Stimulated activated CD4-positive, alpha-beta T cell treated with anti-CD3 and anti-CD28 coated beads, TNF-alpha, amount 100 ng/mL, for 48 hours (primary cell): ENCODE measurements at places on chromosomes 3 and 15.
A peak's percentile ranks its signal among the peaks of the same experiment; 100 is the strongest.

- no peak for DNase-seq
Observed at GRCh38 chr15:49888734-49889133, 230.3 kb downstream of the ATP8B4 start.

DNA sequence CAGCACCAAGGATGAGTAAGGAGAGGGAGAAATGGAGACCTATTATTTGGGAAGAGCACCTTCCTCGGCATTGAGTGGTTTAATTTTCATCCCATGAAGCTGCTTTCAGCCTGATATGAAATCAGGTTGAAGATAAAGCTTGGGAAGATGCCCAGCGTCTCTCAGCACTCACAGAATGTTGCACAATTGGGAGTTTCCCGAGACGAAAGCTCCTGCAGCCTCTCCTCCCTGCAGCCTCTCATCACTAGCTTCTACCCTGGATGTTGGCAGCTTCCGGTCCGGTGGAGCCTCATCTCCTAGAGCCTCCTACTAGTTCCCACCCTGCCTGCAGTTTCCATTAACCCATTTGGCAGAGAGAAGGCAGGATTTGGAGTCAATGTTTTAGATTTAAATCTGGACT lies 40.3 kb downstream of the EDEM1 start:
- DNase-seq: no peak

- DNase-seq: no peak
Observed at GRCh38 chr3:11005686-11006256, 13.2 kb downstream of the SLC6A1 start.

- DNase-seq: no peak
Observed at GRCh38 chr3:139540651-139541531, 1.3 kb upstream of the RBP1 start.

GRCh38 chr3:113659101-113659541 lies 37.3 kb downstream of the USF3 start:
- no peak for DNase-seq

GRCh38 chr3:190558796-190559195 lies 44.9 kb downstream of the IL1RAP start:
- no peak for DNase-seq

DNA sequence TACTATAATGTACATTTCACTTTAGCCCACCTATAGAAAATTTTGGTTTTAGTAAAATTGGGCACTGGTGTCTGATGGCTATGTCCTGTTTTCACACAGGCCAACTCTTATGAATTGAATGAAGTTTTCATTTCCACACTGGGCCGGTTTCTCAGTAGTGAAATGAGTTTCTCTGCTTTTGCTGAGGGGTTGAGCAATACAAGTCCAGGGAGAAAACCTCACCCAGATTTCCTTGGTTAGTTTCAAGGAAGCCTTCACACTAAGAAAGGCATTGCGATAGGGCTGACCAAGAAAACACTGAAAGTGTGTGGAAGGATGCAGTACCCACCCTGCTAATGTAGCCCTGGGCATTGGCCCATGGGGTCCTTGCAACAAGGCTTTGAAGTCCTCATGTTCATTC lies 331.5 kb upstream of the CFAP20DC start:
- no peak for DNase-seq

DNA sequence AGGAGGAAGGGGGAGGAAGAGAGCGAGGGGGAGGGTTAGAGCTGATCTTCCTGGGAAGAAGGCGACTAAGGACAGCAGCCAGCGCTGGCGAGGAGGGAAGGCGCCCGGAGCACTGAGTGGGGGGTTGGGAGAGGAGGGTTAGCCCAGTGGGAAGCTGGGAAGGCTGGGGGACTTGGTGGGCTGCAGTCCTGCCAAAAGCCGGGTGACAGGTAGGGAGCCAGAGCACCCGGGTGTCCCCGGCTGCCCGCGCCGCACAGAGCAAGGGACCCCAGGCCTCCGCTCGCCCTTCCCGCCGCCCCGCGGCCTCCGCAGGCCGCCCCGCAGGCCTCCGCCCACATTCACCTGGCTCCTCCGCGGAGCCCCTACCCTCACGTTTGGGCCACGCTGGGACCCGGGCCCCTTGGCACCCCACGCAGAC lies 448 bp downstream of the SLC12A8 start:
- DNase-seq: no peak

DNA sequence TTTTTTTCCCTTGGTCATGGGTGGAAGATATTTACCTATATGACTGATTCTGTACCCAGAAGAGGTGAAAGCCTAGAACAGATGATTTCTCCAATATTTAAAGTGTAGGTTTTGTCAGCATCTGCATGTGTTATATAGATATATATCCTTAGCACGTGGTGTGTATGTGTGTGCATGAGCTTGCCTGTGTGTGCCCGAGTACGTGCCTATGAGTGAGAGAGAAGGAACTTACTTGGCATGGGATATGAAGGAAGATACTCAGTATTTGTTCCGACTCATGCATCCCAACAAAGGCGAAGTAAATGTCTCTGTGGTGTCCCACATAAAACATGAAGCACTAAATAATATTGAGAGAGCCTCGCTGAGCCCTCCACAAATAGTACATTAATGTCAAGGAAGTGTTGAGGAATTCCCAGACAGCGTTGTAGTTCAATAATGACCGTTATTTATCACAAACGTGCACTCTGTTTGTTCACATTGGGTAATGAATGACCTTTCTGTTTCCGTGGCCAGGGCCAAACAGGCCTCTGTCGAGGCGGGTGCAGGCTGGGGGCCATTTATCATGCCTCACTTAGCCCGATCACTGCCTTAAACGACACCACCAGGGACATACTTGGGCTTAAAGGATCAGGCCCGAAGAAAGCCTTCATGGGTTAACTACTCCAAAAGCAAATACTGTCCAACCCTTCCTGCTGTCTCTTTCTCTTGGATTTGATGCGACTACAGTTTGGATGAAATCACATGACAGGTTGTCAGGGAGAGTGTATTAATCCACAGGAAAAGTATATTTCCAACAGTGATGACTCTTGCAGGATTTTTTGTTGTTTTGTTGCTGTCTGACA lies 267.7 kb downstream of the PTPRG start:
- DNase-seq: no peak

DNA sequence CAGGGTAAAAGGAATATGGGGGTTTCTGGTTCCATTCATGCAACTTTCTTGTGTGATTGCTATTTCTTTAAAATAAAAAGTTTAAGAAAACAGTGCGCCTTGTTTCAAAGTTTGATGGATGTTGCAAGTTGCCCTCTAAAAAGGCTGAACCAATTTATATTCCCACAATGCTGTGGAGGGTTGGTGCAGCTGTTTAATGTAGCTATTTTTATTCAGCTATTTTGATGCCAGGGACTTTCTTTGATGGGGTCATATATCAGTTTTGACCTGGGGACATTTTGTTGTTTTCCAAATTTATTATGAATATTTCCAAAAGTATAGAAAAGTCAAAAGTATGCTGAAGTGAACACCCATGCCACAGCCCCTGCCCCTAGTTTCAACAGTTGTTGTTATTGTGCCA lies 20.5 kb downstream of the EPHB1 start:
- no peak for DNase-seq

DNA sequence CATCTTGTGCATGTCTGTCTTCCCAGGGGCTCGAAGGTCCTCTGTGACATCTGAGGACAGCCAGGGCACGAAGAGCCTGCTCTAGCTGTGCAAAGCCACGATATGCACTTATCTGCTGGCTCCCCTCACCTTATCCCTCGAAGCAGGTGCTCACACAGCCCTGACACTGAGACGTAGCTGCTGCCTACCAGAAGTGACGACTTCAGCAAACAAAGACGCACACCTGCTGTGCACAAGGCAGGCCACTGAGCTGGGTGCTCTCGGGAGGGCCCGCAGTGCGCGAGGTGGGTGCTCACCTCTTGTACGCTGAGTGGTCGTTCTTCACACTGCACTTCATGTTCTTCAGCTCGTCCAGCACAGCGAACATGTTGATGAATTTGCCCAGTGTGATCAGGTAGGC lies 37.3 kb downstream of the CYFIP1 start:
- DNase-seq: no peak

DNA sequence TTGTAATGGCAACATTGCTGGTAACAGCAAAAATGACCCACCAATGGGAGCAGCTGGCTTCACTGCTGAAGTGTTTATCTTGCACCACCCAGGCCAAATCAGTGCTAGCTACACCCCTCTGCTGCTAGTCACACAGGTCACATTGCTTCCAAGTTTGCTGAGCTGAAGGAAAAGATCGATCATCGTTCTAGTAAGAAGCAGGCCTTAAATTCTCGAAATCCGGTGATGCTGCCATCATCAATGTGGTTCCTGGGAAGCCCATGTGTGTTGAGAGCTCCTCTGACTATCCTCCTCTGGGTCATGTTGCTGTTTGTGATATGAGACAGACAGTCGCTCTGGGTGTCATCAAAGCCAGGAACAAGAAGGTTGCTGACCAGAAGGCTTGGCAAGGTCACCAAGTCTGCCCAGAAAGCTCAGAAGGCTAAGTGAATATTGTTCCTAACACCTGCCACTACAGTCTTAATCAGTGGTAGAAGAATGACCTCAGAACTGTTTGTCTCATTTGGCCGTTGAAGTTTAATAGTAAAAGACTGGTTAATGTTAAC lies 21.2 kb downstream of the TM4SF4 start:
- no peak for DNase-seq

GRCh38 chr3:174440253-174440701 lies 418.9 kb upstream of the NAALADL2 start:
- no peak for DNase-seq

GRCh38 chr15:53739651-53740050 lies 19.8 kb downstream of the WDR72 start:
- DNase-seq: no peak

DNA sequence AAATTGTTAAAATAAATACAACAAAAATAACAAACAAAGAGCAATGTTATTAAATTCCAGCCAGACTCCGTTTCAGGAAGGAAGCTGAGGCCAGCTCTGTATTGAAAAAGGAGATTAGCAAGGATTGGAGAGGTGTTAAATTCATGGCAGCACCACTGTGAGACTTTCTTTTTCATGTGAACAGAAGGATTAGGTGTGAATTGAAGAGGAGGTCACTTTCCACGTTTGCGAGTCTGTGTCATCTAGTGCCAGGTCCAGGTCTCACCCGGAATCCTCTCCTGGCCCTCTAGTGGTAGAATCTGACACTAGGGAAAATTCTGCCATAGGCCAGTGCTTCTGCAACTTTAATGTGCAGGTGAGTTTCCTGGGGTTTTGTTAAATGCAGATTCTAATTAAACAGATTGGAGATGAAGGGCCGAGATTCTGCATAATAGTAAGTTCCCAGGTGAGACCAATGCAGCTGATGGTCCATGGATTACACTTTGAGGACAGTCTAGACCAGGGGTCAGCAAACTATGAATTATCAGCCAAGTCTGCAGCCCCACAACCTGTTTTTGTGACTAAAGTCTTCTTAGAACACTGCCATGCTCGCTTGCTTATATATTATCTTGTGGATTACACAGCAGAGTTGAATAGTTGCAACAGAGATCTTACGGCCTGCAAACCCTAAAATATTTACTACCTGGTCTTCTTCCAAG lies 9.2 kb upstream of the SLC6A1 start:
- peak; percentile 9 for DNase-seq

DNA sequence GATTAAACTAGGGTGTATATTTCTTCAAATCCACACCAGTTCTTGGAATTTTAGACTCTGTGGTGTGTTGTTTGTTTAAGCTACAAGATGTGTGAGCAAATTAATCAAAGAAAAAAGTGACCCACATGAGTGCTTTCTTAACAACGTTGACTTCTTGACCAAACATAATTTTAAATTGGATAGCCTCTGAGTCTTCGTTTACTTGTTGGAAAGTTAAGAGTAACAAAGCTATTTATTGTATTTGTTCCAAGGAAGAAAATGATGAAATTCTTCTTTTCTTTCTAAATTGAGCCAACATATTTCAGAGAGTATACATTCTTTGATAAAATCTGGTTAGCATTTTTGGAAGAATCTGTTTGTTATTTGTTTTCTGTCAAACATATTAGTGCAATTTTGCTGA lies 99.9 kb upstream of the IGSF10 start:
- no peak for DNase-seq

- no peak for DNase-seq
Observed at GRCh38 chr3:134229038-134229437, 21.6 kb downstream of the RYK start.

DNA sequence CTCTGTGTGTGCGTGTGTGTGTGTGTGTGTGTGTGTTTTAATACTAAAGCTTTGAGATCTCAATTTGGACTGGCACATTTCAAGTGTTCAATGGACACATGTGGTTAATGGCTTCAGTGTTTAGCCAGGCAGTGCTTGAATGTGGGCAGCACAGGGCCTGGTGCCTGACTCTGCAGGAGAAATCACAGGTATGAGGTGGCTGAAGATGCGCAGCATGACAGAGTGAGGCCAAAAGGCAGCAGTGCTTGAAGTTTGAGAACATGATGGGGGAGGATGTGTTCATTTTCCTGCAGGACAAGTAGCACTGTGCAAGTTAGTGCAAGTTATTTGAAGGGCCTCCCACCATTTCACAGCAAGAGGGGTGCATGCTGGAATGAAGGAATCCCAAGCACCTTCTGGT lies 620.5 kb upstream of the TBL1XR1 start:
- no peak for DNase-seq

GRCh38 chr3:47758261-47759025 lies 23.2 kb downstream of the SMARCC1 start:
- DNase-seq: no peak

- DNase-seq: no peak
Observed at GRCh38 chr3:51733859-51734571, 27.1 kb downstream of the GRM2 start.

DNA sequence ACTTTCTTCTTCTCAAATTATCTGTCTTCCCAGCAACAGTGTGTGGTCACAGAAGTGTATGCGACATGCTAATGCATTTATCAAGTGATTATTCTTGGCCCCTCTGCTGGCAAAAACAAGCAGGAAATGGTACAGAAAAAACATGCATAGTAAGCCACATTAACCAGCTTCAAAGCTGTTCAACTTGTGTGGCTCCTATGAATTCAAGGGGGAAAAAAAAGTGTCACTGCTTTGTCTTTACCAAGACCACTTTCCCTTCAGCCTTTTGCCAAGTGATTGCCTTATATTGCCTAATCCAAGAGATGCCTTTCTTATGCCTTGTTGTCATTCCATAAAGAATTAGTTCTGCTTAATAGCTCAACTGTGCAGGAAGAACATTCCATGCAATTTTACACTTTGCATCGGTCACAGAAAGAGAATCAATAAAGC lies 39.1 kb downstream of the PRTG start:
- DNase-seq: no peak

- DNase-seq: no peak
Observed at GRCh38 chr15:100692246-100692645, 89.9 kb downstream of the ASB7 start.

DNA sequence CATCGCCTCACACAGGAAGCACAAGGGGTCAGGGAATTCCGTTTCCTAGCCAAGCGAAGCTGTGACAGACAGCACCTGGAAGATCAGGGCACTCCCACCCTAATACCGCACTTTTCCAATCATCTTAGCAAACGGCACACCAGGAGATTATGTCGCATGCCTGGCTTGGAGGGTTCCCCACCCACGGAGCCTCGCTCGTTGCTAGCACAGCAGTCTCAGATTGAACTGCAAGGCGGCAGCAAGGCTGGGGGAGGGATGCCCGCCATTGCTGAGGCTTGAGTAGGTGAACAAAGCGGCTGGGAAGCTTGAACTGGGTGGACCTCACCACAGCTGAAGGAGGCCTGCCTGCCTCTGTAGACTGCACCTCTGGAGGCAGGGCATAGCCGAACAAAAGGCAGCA lies 384.8 kb downstream of the CNTN6 start:
- no peak for DNase-seq

GRCh38 chr3:62942227-62942626 lies 67.0 kb upstream of the CADPS start:
- no peak for DNase-seq

- no peak for DNase-seq
Observed at GRCh38 chr3:97736928-97737327, 27.6 kb upstream of the ARL6 start.
